ENCODE measurements at places on chromosomes 11 and 22.

GRCh38 chr11:107882095-107882820, 23.7 kb upstream of the SLC35F2 start:
- DNase-seq = no peak

- no peak for DNase-seq
Observed at GRCh38 chr11:71340086-71340606, 87.8 kb upstream of the SHANK2 start.

DNA sequence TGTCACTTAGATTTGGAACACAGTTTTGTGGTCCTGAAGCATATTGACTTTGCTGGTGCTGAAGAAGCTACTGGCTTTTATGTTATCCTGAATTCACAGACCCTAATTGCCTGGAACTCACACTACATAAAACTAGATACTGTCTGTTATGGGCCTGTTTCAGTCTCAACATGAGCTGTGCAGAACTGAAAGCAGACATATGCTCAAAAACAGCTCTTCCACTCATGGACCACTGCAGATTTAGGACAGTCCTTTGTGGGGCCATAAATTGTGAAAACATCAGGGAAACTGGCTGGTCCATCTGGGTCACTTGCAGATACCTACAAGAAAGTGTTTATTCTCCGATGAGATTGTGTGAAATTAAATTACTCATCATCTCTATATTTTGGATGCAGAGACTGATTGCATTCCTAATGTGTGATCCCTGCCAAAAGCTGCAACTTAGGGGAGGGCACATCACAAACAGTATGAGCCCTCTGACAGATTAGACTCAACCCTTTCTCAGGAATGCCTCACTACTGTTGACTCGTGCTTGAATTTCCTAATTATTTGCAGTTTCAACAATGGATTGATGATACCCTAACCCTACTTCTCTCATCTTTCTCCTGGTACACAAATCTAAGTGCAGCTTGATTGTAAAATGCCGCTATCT, 10.2 kb upstream of the CLNS1A start:
- DNase-seq = no peak

GRCh38 chr22:48076008-48076407, 1313.6 kb downstream of the TBC1D22A start:
- DNase-seq = no peak

GRCh38 chr11:117457835-117458234, 130.2 kb downstream of the CEP164 start:
- DNase-seq = no peak

GRCh38 chr11:107583629-107584195, 7.2 kb upstream of the ELMOD1 start:
- DNase-seq = no peak

GRCh38 chr11:110497231-110497978, 67.7 kb downstream of the FDX1 start:
- no peak for DNase-seq

- DNase-seq = no peak
Observed at GRCh38 chr11:126592496-126593410, 237.3 kb downstream of the ST3GAL4 start.

DNA sequence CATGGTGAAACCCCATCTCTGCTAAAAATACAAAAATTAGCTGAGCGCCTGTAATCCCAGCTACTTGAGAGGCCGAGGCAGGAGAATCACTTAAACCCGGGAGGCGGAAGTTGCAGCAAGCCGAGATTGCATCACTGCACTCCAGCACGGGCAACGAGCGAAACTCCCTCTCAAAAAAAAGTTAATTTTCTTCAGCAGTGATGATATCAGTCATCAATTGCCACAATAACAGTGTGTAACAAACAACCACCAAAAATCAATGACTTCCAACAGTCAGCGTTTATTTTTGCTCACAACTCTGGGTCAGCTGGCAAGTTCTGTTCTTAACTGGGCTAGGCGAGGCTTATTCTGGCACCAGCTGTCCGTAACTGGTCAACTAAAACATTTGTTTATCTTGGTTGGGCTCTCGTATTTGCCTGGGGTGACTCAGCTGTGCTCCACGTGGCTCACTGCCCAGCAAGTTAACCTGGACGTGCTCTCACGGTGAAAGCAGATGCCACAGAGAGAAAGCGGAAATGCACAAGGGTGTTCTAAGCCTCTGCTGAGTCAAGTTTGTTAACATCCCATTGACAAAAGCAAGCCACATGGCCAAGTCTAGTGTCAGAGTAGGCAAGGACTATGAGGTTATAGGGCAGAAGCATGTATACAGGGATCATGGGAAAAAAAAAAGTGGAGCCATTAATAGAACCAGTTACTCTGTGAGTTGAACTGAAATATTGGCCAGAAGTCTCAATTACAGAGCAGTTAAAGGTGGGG, 52.1 kb downstream of the LHFPL7 start:
- DNase-seq = no peak

- DNase-seq = no peak
Observed at GRCh38 chr22:36470994-36471331, 10.5 kb downstream of the TXN2 start.

DNA sequence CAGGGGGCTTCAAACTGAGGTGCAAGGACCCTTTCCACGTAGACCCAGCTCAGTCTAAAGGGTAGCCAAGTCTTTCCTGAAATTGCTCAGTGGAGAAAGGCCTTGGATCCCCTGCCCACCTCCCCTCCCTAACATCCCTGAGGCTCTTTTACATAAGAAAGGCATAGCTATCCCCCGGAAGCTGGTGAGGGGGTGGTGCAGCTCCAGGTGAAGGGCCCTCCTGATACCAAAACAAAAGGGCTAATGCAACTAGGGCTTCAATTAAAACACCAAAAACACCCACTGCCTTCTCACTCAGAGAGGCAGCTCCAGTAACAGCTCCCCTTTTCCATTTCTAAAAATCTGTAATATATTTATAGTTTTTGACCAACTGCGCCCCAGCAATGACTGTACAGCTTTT, 5.8 kb downstream of the SHANK2 start:
- DNase-seq = no peak

- no peak for DNase-seq
Observed at GRCh38 chr11:1760351-1761109, 3.2 kb downstream of the CTSD start.

DNA sequence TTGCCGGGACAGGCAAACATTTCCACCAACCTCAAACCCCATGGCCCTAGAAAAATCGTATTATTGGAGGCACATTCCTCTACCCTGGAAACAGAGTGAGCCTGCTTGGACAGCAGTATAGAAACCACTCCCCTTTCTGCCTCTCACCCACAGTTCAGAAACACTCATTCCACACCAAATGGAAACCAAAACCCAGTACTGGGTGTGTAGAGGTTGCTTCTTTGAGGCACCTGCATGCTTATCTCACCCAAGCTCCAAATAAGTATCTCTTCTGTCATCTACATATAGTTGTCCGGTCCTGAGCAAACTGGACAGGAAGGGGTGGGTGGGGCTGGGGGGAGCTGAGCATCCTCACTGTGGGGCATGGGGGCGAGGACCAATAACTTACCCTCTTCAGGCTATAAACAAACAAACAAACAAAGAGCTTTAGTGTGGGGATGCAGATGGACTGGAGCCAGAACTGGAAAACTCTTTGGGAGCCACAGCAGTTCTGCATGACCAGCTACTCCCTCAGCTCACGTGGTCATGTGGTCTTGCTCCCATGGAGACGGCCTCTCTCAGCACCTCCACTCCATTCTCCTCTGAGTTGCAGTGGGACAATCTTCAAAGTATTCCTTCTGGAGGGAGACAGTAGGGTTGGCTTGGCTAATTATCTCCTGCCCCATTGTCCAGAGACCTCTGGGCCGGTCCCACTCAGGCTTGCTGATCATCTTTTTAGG, 1.0 kb upstream of the PLAAT2 start:
- no peak for DNase-seq

DNA sequence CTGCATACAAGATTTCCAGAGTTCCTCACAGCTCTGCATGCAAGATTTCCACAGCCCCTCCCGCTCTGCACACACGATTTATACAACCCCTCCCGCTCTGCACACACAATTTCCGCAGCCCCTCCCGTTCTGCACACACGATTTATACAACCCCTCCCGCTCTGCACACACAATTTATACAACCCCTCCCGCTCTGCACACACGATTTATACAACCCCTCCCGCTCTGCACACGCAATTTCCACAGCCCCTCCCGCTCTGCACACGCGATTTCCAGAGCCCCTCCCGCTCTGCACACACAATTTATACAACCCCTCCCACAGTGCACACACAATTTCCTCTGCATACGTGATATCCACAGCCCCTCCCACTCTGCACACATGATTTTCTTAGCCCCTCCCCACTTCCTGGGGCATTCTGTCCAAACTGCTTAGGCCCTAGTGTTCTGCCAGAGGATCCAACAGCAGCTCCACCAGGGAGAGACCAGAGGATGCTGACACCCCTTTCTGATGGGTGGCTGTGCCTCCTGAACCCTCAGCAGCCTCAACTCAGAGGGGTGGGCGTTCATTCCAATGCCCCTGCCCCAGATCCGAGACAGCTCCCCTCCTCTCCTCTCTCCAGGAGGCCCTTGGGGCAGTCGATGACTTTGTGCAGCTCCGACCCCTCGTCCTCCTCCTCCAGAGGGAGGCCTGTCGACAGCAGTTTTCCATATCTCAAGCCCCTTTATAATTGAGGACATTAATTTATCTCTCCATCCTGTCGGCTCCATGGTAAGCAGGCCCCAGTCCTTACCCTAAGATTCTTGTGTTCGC, 671.7 kb downstream of the BRD1 start:
- DNase-seq = no peak

- DNase-seq = no peak
Observed at GRCh38 chr22:45670981-45671782, 452 bp upstream of the ATXN10 start.

DNA sequence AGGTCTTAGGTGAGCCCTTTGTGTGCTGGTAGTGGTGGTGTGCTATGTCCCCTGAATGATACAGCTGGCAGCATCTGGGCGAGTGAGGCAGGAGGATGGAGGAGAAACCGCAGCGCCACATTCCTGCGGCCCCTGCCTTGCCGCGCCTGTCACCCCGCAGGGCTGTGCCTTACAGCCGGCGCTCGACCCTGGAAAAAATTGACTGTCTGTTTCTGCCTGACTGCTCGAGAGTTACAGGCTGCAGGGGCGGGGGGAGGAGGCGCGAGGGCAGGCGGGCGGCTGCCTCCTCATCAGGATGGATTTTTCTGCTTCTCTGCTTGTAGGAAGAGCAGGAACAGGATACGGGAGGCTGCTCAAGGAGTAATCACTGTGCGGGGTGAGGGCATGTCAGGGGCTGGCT, 443.4 kb downstream of the MIAT start:
- DNase-seq = no peak

GRCh38 chr11:75734491-75735180, 17.0 kb downstream of the MOGAT2 start:
- DNase-seq = no peak

GRCh38 chr11:10743354-10744000, 7.6 kb upstream of the CTR9 start:
- no peak for DNase-seq

- DNase-seq = peak; percentile 28
Observed at GRCh38 chr11:111765984-111766833, at the start of gene PPP2R1B. TSS of gene PPP2R1B (minus strand) at chr11:111766389. CDS start at chr11:111766361, 28 bp downstream.

DNA sequence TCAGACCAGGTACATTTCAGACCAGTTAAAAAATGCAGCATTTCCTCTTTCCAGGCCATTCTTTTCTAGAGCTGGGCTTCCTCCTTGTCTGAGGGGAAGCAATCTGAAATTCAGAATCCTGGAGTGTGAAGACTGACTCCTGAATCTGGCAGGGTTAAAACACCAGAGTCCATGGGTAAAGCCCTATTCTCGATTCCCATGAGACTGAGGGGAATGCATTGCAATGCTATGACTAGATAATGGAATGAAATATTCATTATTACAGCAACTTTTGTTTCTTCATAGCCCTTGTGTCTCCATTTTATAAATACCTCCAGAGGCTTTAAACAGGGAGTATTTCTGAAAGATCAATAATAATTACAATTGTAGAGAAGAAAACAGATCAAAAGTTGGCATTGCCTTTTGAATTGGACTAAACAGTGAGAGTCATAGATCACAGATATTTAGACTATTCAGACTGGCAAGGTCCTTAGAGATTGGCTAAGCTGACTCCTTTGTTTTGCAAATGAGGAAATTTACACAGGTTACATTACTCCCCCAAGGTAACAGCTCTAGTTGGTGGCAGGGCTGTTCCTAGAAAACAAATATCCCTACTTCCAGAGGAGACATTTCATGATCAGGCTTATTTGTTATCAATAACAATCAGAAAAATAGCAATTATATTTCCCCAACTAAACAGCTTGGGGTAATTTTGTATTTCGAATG, 632.6 kb upstream of the KIRREL3 start:
- no peak for DNase-seq

DNA sequence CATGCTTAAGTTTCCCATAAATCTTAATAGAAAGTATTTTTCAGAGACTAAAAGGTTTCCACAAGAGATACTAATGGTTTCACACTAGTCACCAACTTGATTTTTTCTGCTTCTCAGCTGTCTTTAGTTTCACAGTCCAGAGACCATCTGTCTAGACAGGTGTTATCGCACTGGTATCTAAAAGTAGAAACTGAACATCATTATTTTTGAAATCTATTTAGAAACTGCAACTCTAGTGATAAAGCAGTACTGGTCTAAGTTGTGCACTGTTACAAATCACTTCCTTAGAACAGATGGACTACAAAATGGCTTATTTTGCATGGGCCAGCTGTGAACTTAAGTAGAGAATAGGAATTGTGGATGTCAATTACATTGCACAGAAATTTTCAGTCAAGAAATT, 78.0 kb downstream of the CNTN5 start:
- no peak for DNase-seq

DNA sequence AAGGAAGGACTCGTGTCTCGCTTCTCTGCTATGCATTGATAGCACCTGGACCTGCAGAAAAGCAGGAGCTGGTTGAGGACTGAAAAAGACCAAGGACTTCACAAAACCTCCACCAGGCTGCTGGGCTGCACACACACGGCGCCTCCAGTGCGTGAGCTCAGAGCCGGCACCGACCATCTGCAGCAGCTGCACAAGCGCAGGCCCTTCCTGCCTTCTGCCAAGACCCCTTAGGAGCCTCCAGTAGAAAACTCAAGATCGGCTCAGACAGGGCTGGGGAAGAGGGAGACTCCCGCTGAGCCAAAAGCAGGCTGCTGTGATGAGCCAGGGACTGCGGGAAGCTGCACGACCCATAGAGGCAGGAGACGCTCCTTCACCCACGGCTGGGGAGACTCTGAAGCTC, 70.9 kb downstream of the PHF21B start:
- DNase-seq = no peak

DNA sequence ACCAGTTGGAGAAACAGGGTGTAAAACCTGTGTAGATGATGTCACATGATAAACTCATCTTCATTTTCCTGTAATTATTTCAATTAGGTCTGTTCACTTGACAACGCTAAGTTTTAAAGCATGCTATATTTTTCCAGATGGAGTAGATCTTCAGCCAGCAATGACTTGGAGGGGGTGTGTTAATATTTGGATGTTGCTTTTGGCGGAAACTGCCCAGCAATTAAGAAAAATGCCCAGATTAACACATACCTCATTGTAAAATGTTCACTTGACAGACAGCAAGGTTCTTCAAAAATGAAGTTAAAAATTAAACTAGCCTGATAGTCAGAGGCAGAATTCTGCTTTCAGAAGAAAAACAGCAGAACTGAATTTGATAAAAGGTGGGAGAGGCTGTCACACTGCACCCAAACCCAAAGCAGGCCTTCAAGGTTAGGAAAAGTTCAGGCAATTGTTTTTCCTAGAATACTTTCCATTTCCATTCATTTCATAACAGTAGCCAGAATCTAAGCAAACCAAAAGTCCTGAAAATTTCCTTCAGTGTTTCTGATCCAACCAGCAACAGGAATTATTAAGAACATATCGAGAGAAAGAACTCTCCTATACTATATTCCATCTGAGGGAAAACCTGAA, 33.0 kb downstream of the VSIG10L2 start:
- no peak for DNase-seq
